Spinal cord (tissue), 10 donors: ENCODE measurements at places on chromosomes 7 and 10. TPM values are rescaled to one million over a fixed set of nuclear protein-coding genes. Genes with fewer than 3 reads are reported as not detected.

DNA sequence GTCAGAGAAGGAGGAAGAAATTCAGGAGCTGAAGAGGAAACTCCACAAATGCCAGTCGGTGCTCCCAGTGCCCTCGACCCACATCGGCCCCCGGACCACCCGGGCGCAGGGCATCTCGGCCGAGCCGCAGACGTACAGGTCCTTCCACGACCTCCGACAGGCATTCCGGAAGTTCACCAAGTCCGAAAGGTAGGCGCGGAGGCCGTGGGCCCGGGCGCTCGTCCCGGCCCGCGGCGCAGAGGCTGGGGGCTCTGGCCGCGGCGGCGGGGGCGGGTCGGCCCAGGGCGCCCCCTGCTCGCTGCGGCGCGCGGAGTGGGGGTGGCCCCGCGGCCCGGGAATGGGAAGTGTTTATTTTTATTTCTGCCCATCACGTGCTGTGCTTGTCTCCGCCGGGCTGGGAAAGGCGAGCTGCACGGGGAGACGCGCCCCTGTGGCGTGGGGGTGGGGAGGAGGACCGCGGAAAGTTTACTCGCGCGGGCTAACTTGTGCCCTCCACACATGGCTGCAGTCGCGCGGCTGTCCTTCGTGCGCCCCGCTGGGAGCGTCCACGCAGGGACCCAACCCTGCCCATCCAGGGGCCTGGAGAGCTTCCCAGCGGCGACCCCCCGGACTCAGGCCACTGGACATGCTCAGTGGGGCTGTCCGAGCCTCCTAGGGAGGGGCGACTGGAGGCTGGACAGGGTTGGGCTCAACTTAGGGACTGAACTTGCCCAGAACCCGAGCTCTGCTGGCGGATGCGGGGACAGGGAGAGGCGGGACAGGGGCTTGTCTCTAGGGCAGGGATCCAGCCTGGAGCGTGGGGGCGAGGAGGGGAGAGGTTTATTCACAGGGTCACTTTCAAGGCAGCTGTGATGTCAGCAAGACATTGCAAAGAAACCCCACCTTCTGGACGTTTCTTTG is 82.6 kb upstream of the PRKG1 start:
- H3K36me3 ChIP-seq: no peaks in the 10 kb centered on the region
- H3K27me3 ChIP-seq: peaks cover 27% of the 10 kb centered on the region
- H3K4me3 ChIP-seq: peak overlapping the region; percentile 60
- peak overlapping the region; percentile 4 for H3K27ac ChIP-seq
- DNase-seq: no peak
- peaks cover 16% of the 10 kb centered on the region for H3K4me1 ChIP-seq

DNA sequence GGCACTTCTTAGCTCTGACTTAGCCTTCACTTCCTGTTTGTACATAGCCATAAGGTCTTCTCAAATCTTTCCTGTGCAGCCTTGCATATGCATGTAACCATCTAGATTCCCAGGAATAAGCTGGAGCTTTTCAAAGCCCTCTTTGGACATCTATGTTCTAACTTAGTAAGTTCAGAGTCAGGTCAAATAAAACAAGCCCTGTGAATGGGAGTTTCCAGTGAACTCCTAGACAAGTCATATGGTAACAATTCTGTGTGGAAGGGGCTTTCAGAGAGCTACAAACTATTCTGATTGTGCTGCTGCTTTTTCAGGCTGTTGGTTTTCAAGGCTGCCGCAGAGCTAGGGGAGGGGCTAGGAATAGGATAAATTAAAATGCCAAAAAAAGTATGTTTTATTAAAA is 208.4 kb upstream of the AKR1E2 start:
- no peaks in the 10 kb centered on the region for H3K27me3 ChIP-seq
- DNase-seq: no peak
- no peak overlapping the region for H3K4me3 ChIP-seq
- no peak overlapping the region for H3K27ac ChIP-seq
- no peaks in the 10 kb centered on the region for H3K4me1 ChIP-seq
- H3K36me3 ChIP-seq: no peaks in the 10 kb centered on the region

CDC14C gene
- total RNA-seq: not detected

TEX47 gene
- not detected for total RNA-seq

ZP3 gene
- total RNA-seq: 0.59 TPM

GRCh38 chr10:75071756-75072155 is 39.7 kb upstream of the SAMD8 start:
- no peaks in the 10 kb centered on the region for H3K36me3 ChIP-seq
- H3K4me3 ChIP-seq: no peak overlapping the region
- peaks cover 13% of the 10 kb centered on the region for H3K4me1 ChIP-seq

- no peaks in the 10 kb centered on the region for H3K4me1 ChIP-seq
- H3K27ac ChIP-seq: no peak overlapping the region
- DNase-seq: no peak
- H3K36me3 ChIP-seq: peaks cover 85% of the 10 kb centered on the region
- no peak overlapping the region for H3K4me3 ChIP-seq
These were observed 18.7 kb downstream of the SEC24C start for GRCh38 chr10:73762915-73763314.

- H3K27me3 ChIP-seq: no peaks in the 10 kb centered on the region
- no peaks in the 10 kb centered on the region for H3K4me1 ChIP-seq
- H3K27ac ChIP-seq: no peak overlapping the region
- DNase-seq: no peak
These were observed 84.7 kb downstream of the NRP1 start for GRCh38 chr10:33249659-33250345.

EEPD1 gene
- 34.2 TPM for total RNA-seq

PLPP4 gene
- 37.4 TPM for total RNA-seq
